Activated T-cell treated with anti-CD3 and anti-CD28 coated beads, Interleukin-2, amount 50 U/mL, for 72 hours (primary cell): ENCODE measurements at places on chromosomes 5 and 9. TPM values are rescaled to one million over a fixed set of nuclear protein-coding genes. Genes with fewer than 3 reads are reported as not detected.

Gene TMEM232
- 3.1 TPM for total RNA-seq

Gene ORM1
- total RNA-seq, result not detected

Gene GRM6
- not detected for total RNA-seq

Gene LCN15
- not detected for total RNA-seq

Gene FRMPD1
- not detected for total RNA-seq

DNA sequence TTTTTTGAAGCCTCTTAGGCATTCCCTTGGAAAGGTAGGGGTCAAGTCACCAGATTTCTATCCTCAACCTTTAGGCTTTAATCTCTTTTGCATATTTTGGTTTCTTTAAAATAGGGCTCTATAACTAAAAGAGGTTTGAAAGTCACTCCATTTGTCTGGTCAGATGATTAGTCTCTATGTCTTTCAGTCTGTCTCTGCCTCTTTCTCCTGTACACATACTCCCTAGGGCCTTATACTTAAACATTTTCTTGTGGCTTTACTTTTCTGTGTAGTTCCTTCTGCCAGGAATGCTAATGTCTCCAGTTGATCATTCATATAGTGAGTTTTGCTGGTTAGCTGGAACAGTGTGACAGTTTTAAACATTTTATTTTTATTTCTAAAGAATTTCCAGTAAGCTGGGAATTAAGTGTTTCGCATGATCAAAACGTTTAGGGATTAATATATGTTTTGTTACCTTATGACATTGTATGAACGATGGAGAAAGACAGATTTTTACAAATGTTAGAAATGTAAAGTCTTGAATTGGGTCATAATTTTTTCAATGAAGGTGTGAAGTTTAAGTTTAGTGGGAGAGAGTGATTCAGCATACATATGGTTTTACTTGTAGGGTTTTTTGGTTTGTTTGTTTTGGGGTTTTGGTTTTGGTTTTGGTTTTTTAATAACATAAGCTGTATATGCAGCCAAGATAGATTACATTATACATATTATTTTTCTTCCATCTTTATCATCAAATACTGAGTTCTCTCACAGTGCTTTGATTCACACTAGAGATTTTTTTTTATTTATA, 90.6 kb downstream of the ZCCHC7 start:
- peaks cover 10% of the 10 kb centered on the region for H3K36me3 ChIP-seq
- H3K4me1 ChIP-seq, result peaks cover 41% of the 10 kb centered on the region
- no peaks in the 10 kb centered on the region for H3K27me3 ChIP-seq

GRCh38 chr5:41641621-41642020, 131.2 kb upstream of the PLCXD3 start:
- no peaks in the 10 kb centered on the region for H3K36me3 ChIP-seq
- no peak for DNase-seq
- no peak overlapping the region for H3K4me3 ChIP-seq
- H3K27ac ChIP-seq, result no peak overlapping the region
- H3K27me3 ChIP-seq, result no peaks in the 10 kb centered on the region
- no peaks in the 10 kb centered on the region for H3K4me1 ChIP-seq

DNA sequence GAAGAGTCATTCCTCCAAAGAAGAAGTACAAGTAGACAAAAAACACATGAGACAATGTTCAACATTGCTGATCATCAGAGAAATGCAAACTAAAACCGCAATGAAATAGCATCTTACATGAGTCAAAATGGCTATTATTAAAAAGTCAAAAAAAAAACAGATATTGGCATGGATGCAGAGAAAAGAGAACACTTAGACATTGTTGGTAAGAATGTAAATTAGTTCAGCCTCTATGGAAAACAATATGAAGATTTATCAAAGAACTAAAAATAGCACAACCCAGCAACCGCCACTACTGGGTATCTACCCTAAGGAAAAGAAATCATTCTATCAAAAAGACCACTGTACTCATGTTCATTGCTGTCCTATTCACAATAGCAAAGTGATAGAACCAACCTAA, 157.5 kb downstream of the CHSY3 start:
- H3K36me3 ChIP-seq, result no peaks in the 10 kb centered on the region
- DNase-seq, result no peak
- H3K27ac ChIP-seq, result no peak overlapping the region
- H3K4me3 ChIP-seq, result no peak overlapping the region
- no peaks in the 10 kb centered on the region for H3K4me1 ChIP-seq
- H3K27me3 ChIP-seq, result peaks cover 13% of the 10 kb centered on the region

DNA sequence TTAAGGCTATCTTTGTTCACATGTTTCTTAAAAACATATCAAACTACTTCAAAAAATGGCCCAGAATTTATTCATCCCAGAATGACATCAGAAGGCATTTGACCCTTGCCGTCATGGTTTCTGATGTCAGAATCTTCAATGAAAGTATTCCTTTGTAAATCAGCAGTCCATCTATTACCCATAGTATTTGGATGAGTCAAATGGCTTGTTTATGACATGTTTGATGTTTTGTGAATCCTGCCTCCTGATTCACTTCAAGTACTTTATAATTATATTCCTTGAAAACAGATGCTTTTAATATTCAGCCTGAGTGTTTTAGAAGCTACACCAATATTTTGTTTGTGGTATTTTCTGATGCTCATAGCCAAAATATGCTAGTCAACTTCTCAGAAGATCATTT, 200.8 kb upstream of the MEF2C start:
- no peak for DNase-seq
- H3K4me1 ChIP-seq, result no peaks in the 10 kb centered on the region
- no peaks in the 10 kb centered on the region for H3K27me3 ChIP-seq
